ENCODE measurements at places on chromosomes 7 and 10.
A peak's percentile ranks its signal among the peaks of the same experiment; 100 is the strongest.

DNA sequence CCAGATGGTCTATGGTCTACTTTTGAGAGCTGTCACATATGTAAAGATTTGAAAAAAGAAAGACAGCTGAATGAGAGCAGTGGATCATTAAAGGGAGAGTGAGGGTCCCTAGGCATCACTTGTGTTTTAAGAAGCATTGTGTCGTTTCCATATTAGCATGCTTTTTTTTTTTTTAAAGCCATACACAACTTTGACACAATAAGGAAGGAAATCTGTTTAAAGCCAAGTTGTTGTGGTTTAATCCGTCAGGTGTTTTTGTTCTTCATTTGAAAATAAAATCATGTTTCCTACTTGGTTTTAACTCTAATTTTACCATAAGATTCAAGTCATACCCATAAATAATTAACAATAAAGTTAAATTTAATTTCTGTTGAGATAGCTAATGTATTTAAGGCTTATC, 53.5 kb downstream of the MDFIC start:
- no peak for DNase-seq

DNA sequence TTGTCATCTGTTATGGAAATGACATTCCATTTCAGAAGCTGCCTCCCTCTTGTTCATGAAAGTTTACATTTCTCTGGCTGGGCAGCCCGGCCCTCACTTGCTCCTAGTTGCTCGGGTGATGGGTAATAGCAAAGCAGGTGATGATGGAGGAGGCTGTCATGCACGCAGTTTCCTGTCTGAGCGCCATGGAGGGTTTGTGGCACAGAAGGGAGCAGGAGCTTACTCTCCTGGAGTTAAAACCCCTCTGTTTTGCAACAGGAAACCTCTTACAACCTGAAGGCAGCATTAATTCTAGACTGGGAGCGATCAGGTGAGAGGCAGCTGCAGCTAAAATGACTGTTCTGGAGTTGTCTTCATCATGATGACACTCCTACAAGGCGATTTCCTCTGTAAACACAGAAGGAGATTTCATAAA, 34.1 kb upstream of the MKI67 start:
- no peak for DNase-seq

DNA sequence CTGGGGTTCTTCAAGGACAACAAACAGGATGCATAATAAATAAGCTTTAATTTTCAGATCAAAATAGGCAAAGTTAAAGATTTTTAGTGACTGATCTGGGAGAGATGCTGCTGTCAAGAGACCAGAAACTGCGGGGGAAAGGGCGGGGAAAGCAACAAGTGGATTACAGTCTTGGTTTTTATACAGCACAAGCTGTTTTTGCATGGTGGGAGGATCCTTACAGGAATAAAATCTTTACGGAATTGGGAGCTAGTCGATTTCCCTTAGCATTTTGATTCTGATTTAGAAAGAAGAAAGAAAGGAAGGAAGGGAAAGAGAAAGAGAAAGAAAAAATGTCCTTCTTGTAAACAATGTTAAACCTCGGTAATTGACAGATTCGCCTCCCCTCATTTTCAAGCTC, 242.3 kb upstream of the SP8 start:
- no peak for DNase-seq

- DNase-seq: peak; percentile 87
These were observed 49.6 kb upstream of the CHST15 start for GRCh38 chr10:124142960-124143359.

DNA sequence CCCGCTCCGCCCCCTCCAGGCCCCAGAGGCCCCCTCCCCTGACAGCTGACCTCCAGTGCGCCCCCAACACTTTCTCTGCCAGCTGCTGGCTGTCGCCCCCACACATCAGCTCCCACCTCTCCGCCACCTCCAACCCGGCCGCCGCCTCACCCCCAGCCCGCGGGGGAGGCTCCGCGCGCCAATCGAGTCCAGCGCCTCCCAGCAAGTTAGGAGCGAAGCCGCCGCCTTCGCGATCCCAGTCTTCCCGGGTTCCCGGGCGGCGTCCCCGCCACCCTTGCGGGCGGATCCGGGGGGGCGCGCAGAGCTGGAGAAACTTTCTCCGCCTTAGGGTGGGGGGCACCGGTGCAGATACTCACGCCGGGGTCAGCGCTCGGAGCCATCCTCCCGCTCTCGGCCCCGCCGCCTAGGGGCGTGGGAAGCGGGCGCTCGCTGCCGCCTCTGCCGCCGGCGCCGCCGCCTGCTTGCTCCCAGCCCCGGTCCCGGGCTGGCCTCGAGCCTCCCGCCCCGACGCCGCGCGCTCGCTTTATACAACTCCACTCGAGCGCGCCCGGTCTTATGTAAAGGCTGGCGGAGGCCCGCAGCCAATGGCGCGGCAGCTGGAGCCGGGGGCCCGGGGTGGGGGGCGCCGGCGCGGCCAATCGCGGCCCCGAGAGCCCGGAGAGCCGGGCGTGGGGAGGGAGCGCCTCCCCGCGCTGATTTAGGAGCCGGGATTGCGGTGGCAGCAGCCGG, at the start of gene CRTAC1:
CRTAC1 (minus strand) TSS at position 529 of the 729 bp plus-strand sequence; CDS start at position 380, 149 bp downstream.
- DNase-seq: no peak

GRCh38 chr7:16193631-16194030, 227.7 kb downstream of the CRPPA start:
- no peak for DNase-seq

All from CD14-positive monocyte (primary cell).